ENCODE measurements at places on chromosomes 5 and 9.

GRCh38 chr5:123605822-123606221 lies 93.8 kb downstream of the CSNK1G3 start:
- no peak for DNase-seq

DNA sequence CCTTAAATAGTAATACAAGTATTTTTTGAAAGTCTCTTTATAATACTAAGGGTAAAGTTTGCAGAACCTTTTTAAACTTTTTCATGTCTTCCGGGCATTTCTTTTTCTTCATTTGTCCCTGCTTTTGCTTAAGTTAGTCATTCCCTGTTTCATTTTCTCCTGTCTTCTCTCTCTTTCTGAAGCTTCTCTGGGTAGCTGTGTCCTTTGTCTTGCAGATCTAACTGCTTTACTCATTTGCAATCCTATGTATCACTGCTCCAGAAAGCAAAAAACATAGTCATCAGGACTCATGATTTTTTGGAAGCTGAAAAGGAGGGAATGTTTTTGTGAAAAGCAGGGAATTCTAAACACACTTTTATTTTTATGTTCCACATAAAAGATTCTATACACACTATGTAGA lies 301.7 kb downstream of the MRPS30 start:
- DNase-seq: no peak

- DNase-seq: no peak
Measured at GRCh38 chr9:3497857-3498256, 27.9 kb downstream of the RFX3 start.

GRCh38 chr5:14917719-14918118 lies 46.1 kb upstream of the ANKH start:
- DNase-seq: no peak

DNA sequence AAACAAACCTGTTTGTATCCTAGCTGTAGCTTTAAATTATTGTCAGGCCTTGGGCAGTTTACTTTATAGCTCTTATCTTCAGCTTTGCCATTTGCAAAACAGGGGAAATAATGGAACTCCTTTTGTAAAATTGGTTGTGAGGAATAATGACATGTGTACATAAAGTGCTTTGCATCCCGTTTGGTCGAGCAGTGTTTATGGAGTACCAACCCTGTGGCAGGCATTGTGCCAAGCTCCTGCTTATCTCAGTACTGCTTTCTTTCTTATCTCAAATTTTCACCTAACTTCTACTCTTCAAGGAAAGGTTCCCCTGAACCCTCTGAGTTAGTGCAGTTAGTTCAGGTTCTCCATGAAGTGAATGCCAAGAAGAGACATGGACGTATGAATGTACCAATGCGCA lies 9.4 kb upstream of the TENT2 start:
- DNase-seq: no peak

- no peak for DNase-seq
Measured at GRCh38 chr5:68147659-68148058, 67.9 kb upstream of the PIK3R1 start.

GRCh38 chr5:74316064-74316603 lies 324.4 kb downstream of the ENC1 start:
- DNase-seq: no peak

GRCh38 chr5:136907371-136907770 lies 542.0 kb upstream of the TRPC7 start:
- DNase-seq: no peak

GRCh38 chr5:59810041-59810440 lies 83.5 kb downstream of the PDE4D start:
- peak; percentile 60 for DNase-seq

DNA sequence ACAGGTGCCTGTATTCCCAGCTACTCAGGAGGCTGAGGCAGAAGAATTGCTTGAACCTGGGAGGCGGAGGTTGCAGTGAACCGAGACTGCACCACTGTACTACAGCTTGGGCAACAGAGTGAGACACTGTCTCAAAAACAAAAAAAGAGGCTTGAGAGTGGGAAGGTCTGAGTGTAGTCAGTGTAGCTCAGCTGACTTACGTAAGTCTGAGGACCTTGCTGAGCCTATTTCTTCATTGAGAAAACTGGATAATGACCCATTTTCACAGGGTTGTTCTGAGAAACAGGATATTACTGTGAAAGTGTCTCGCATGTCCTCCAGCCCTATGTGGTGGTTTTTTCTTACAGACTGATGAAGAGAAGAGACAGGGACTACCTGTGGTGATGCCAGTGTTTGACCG lies 66.7 kb downstream of the WDR41 start:
- DNase-seq: no peak

DNA sequence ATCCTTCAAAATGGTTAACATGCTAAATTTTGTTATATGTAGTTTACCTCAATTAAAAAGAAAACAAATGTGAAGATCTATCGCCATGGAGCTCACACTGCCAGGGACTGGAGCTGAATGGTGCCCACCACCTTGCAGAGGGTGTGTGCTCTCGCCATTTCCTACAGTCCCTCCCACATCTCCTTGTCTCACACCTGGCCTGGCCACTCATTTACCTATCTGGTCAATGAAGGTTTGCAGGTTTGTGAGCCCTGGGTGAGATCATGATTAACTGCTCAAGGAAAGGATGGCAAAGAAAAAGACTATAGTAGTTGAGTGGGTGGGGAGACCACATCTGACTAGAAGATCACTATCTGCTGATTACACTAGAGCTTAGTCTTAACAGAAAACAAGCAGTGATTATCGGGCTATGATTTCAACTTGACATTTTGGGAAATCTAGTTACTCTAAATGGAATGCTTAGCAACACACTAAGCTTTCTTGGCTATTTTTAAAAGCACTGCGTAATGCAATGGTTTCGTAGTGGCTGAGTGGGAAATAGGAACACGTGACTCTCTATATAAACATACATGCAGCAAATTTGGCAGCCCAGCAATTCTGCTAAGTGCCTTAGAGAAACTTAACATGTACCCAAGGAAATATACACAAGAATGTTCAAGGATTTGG lies 27.3 kb downstream of the PUM3 start:
- no peak for DNase-seq

GRCh38 chr5:173645890-173646574 lies 29.6 kb upstream of the BOD1 start:
- DNase-seq: no peak

DNA sequence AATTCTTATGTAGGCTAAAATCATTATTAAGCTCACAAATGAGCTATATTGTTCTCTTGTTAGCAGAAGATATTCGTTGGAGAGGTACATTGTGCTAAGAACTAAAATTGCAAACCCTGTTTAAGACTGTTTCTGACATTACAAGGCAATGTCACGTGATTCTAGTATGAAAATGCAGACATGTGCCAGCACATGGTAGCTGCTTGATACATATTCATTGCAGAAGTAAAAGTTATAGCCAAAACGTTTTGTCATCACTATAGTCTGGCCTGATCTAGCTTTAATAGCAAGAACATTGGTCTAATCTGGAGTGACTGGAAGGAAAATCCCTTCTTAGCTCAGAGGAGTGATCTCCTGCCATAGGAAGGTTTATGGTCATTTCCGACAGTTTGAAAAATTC lies 144.7 kb downstream of the CFAP90 start:
- no peak for DNase-seq

DNA sequence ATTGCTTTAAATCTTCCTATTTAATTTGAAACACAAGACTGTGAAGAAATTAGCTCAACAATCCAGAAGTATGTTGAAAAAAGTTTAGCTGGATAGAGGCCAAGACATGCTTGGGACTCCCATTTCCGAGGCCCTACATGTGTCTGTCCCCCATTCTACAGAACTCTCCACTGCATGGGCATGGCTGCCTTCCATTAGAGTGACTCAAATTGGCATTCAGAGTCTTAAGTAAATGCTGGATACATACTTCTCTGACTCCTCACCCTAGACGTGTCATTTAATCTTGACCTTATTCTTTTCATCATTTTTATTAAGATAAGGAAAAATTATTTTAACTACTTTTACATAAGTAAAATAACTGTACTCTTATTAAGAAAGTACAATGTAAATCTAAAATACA lies 530.4 kb upstream of the CDH9 start:
- DNase-seq: no peak

DNA sequence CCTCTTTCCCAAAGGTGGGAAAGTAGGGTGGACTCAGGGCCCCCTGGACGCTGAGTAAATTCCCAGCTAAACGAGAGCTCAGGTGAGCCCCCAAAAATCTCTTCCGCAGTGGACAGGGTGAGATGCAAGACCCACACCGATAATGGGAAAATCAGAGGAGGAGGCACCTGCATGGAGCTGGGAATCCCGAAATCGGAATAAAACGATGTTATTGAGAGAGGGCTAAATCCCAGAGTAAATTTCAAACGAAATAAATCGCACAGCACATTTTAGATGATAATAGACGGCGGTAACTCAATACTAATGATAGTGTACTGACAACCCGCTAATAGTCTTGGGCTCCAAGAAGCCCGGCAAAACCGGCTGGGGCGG lies 3.0 kb upstream of the BARHL1 start:
- DNase-seq: no peak

GRCh38 chr5:109324351-109324750 lies 85.4 kb downstream of the PJA2 start:
- no peak for DNase-seq

DNA sequence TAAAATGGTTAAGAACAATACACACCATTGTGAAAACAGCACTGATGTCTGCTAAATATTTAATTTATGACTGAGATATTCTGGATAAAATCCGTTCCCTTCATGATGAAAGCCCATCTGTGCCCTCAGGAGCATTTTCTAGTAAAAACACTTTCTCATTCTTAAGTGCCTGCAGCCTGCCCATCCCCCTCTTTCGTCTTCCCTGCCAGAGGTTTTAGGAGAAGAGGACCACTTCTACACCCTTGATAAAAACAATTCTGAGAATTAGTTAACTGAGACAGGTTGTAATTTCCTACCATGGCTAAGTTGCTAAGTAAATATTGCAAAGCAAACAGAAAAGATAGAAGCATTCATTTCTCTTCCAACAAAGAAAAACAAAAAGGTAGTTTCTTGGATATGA lies 272.6 kb downstream of the ATPSCKMT start:
- DNase-seq: no peak

DNA sequence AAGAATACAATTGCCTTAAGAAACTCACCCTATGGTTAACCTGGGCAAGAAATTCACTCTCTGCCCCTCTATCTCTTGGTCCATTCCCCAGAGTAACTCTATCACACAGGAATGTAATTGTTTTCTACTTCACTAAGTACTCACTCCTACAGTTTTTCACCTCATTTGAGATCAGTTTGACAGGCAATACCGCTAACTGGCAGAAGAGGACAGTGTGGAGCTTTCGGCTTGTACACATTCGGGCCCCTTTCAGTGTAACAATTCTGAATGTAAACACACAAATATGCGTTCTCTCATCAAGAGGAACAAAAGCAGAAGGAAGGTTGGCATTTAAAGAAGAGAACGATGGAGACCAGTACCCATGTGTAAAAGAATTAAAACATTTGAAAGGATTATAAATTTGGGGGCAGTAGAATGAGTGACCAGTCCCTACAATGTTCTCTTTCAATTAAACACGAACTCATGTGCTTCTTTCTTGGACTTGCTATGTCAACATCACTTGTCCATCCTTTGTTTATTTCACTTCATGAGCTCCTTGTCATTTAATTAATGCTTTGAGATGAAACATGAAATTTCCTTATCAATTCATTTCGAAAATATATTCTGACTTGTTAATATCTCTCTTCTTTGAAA lies 188.5 kb upstream of the GRAMD2B start:
- peak; percentile 5 for DNase-seq

DNA sequence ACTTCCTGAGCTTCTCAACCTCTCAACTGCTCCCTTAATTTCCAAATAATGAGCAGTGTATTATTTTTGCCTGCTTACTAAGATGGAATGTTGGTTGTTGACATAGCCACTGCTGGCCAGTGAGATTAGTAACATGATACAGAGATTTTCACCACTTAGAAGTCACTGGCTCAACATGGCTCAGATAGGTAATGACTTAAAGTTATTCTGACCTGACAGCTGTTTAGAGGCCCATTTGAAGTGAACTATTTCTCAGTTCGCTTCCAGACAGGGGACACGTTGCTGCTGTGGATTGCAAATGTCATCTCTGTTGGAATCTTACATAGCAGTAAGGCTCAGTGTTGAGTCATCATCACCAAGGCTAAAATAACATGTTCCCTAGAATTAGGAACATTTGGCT lies 490.2 kb downstream of the TLE4 start:
- DNase-seq: no peak

DNA sequence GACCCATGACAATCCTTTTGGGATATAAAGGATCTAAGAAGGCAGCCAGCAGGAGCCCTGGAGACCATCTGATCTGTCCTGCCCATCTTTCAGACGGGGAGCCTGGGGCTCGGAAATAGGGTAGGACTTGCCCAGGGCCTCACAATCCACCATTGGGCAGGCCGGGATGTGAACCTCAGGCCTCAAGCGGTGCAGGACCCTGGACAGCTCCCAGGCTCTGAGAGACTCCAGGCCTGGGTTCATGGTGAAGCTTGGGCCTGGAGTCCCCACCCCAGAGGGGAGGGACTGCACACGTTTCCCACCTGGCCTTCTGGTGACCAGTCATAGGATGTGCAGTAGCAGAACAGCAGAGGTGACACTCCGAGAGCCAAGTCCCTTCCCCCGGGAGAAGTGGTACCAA lies 36.6 kb upstream of the RAPGEF1 start:
- no peak for DNase-seq

DNA sequence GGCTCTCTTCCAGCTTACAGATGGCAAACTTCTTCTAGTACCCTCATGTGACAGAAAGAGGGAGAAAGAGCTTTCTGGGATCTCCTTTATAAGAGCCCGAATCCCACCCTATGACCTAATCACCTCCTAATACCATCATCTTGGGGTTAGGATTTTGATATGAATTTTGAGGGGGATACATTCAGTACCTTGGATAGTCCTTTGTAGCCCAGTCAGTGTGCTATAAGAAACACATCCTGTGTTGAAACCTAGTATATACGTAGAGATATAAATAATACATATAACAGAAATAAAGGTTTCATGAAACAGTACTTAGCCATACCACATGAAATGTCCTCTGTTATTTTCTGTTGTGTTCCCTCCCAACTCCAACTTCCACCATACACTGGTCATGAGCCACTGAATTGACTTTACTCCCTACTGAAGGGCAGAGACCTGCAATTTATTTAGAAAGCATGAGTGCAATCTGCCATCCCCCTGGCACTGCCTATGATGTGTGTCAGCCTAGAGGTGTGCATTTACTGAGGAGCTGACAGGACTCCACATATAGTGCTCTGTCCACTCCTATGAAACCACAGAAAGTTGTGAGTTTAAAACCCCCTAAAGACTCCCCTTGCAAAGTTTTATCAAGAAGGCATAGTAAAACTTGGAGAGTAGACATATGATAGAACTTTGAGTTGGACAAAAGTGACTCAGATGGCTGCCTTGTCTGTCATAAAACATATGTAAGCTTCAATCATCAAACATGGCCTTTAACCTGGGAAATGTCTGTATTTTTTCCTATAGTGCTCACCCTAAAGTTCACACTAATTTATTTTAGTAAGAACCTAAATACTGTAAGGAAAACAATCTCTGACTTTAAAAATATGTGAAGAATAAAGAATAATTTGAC lies 12.8 kb downstream of the PIP5K1B start:
- no peak for DNase-seq

DNA sequence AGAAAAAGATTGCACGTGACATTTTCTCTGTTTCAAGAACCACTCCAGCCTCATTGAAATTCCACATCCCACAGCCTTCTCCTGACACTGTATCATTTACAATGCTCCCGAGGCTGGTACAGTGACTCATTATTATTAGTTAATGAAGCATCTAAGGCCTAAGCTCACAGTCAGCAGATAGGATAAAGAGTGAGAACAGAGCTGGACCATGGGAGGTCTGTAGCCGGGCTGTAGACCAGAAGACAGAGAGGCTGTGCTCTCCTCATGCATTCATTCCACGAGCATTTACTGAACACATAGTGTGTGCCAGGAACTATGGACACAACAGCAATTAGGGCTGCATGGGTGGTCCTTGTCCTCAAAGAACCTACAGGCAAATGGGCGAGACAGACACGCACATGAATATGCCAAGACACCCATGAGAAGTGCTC lies 47.3 kb upstream of the GALNT10 start:
- DNase-seq: no peak

Data from CD4-positive, alpha-beta T cell treated with Interleukin-2 at 100 ng/mL for 4 hours (primary cell).